ENCODE measurements at places on chromosomes 2 and 18.

DNA sequence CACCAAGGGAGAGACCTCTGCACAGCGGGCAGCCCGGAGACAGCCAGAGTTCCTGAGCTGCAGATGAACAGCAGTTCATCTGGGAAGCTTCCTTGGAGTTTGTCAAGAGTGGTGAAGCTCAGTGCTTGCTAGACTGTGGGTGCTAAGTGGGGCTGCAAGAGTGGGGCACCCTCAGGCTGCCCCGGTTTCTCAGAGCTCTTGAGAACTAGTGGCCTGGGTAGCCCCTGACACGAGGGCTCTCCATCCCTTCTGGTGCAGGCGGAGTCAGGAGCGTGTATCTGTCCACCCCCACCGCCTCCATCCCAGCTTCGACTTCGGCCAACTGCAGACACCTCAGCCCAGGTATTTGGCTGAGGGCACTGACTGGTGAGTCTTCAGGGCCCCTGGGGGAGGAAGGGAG lies 222.0 kb downstream of the LOXHD1 start:
- DNase-seq = no peak

- DNase-seq = no peak
These were observed 41.5 kb downstream of the TGFA start for GRCh38 chr2:70511971-70512729.

GRCh38 chr2:2732331-2733119 lies 401.4 kb upstream of the MYT1L start:
- DNase-seq = no peak

DNA sequence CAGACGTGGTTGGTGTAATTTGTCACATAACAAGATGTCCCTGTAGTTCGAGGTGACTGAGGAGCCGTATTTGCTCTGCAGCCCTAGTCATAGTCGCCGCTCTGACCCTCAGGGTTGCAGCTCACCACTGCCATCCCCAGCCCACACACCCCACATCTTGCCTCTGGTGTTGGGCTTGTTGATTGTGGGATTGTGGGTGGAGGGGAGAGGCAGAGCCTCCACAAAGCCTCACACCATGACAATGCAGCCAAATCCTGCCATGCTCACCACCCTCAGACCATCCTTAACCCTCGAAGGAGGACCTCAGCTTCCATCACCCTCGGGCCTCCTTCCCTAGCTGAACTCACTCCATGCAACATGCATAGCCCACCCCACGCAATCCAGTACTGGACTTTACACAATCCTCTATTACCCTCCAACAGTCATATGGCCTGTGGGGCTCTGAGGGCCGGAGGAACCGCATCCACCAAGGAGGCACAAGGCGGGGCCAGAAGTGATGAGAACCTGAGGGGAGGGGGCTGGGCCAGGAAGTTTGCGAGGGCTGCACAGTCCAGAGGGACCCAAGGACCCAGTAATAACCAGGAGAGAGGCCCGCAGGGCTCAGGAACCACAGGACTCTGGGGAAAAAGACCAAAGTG lies 11.6 kb downstream of the PKDCC start:
- no peak for DNase-seq

GRCh38 chr2:204110338-204110741 lies 173.8 kb downstream of the ICOS start:
- no peak for DNase-seq

GRCh38 chr2:121707344-121707919 lies 29.2 kb downstream of the NIFK start:
- DNase-seq = no peak

DNA sequence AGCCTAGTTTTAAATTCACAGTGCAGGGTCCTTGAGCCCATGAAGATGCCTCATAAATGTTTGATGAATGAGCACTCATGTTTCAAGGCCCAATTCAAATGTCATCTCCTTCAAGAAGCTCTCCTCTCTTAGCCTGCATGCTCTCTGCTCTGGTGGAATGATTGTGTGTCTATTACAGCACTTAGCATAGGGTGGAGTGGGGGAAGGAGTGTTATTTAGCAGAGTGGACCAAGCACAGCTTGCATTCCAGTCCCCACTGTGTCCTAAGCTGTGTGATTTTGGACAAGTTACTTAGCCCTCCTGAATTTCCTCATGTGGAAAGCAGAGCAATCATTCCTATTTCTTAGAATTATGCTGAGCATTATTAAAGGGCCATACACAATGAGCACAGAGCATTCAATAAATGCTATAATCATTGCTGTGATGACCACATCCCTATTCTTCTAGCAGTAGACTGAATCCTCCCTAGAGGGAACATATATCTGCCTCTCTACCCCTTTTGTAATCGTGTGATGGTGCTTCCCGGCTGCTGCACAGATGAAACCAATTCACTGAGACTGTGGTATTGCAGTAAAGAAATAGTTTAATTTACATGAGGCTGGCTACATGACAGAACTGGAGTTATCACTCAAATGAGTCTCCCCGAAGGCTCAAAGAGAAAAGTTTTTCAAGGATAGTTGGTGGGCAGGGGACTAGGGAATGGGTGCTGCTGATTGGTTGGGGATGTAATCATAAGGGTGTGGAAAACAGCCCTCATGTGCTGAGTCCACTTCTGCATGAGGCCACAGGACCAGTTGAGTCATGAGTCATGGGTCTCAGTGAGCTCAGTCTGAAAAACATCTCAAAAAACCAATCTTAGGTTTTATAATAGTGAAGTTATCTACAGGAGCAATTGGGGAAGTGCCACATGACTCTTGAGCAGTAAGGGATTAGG lies 173.4 kb upstream of the NDUFV2 start:
- no peak for DNase-seq

DNA sequence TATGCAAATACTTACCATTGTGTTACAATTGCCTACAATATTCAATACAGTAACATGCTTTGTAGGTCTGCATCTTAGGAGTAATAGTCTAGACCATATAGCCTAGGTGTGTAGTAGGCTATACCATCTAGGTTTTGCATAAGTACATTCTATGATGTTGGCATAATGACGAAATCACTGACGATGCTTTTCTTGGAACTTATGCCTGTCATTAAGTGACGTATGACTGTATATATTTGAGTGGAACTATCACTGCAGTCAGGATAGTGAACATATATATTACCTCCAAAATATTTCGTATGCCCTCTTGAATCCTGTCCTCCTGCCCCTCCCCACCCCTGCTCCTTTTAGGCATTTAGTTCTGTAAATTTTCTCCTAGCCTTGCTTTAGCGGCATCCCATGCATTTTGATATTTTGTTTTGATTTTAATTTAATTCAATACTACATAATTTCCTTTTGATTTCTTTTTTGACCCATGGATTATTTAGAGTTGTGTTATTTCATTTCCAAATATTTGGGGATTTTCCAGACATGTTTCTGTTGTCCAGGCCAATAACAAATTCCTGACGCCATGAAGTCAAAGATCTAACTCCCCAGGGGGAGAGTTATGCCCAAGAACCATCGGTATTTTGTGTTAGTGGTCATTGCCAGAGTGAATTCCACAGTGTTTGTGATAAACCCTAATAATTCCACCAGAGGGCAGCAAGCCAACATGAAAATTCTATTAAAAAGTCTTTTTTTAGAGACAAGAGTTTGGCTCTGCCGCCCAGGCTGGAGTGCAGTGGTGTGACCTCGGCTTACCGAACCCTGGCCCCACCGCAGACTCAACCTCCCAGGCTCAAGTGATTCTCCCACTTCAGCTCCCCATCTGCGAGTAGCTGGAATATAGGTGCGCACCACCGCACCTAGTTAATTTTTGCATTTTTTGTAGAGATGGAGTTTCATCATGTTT lies 24.2 kb upstream of the CASP8 start:
- peak; percentile 56 for DNase-seq

DNA sequence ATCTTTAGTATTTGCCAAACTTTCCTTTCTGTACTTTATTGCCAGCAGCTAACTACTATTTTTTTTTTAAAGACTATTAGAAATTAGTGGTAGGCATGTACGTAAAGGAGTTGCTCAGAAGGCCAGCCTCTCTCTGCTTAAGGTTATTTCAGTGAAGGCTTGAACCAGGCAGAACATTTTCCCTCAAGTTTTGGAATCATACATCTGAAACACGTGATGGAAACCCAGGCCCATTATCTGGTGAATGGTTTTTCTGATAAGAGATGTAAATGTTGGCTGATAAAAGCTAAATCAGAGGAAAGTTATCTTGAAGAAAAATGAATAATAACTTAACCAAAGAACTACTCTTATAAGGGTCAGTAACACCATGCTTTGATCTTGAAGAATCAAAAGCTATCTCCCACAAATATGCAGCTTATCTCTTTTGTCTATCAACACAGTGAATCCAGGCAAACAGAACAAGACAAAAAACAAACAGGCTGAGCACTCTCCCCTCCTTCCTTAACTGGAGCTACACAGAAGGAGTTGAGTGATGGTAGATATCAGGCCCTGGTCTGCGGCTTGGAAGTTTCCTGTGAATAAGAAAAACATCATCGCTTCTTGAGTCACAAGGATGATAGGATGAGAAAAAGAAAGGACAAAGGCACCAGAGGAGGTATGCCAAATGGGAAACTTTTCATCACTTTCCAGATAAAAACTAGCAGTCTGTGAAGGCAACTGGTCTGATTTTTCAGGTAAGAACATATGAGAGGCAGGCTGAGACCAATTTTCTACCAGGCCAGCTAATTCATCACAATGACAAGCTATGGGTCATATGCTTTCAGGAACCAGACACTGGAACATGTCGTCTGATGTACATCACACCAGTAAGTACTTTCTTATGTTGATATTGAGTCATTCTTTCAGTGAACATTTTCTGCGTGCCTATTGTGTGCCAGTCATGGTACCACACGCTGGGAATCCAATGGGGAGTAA lies 88.4 kb upstream of the STK17B start:
- no peak for DNase-seq

GRCh38 chr18:33051407-33051806 lies 278.6 kb upstream of the KLHL14 start:
- DNase-seq = no peak

DNA sequence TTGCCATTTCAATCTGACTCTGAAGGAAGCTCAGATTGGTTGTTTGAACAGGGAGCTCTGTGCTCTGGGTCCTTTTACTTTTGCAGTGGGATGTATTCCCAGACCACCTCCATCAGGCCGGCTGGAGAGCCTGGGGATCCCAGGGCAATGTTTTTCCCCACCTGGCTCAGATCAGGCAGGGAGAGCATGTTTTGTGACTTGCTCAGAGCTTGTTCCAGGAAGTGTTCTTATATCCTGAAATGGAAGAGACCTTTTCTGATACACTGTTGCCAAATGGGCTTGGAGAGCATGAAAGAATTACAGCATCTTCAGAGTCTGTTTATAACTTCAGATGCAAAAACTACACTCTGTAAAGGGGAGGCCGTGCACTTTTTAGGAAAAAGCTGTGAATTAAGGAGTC lies 56.0 kb downstream of the LIPG start:
- DNase-seq = no peak
